Activated effector memory CD4-positive, alpha-beta T cell treated with Interleukin-2 at 50 U/mL for 16 hours (primary cell): ENCODE measurements at places on chromosomes 2 and 18.
A peak's percentile ranks its signal among the peaks of the same experiment; 100 is the strongest.

GRCh38 chr18:1019191-1019590 is 114.5 kb downstream of the ADCYAP1 start:
- no peak for DNase-seq

DNA sequence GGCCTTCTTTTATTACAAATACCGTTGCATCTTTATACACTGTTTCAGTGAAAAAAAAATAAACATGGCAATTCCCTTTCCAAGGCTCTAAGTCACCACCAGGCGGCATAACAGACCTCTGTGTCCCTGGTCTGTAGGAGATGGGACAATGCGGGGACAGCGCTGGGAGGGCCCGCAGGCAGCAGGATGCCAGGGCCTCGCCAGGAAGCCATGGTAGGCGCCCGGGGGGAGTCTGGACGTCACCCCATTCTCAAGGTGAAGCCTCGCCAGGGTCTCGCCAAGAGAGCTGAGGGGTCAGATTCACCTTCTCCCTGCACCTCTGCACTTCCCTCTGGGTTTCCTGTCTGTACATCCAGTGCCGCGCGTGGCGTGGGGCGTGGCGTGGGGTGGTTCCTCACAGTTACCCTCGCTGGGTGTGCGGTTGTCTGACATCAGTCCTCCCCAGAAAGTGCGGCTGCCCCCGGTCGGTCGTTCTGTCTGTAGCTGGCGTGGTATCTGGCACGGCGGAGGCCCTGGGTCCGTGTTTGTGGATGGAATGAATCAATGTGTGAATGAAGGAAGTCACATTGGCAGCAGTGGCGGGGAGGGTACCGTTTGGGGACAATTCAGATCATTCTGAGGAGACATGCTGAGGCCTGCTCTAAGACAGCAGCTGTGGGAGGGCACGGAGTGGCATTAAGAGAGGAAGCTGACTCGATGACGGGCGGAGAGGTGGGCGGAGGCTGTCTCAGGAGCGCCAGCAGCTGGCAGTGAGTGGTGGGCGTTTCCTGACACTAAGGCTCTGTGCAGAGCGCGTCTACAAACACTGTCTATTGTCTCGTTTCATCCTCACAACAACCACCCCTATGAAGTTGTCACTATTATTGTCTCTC is 46.0 kb downstream of the LRRFIP1 start:
- DNase-seq = peak; percentile 73

GRCh38 chr2:217987391-217987790 is 15.4 kb downstream of the TNS1 start:
- no peak for DNase-seq

DNA sequence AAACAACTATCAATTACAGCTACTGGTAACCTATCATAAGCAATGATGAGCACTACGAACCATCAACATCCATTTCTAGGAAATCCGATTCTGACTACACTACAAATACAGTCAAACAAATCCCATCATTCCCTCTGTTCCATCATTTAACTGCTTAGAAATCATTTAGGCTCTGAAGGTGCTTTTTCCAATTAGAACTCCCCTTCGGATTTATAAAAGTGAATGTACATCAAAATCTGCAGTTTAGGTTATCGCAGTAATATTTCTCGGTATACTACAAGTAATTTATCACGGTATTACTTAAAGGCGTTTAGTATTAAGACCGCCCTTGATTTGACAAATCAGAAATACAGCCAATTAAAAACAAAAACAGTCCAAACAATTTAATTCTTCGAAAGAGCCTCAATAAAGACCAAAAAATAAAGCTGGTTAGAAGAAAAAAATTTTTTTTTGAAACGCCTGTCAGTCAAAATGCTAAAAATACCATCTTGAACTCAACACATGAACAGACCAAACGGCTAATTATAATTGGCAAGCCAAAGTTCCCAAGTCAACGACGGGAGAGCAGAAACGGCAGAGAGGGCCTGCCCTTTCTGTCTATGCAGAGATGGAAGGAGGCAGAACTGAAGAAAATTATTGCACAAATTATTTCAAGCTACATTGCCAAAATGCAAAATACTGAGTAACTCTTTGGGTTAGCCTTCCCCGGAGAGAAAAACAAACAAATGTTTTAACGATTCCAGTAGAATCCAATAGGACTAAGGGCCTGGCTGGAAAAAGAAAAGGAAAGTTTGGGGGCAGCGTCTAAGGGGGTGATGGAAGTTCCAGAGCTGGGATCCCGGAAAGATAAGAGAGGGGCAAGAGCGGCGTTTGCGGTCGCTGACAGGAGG is 1.2 kb downstream of the VPS54 start:
- DNase-seq = no peak

DNA sequence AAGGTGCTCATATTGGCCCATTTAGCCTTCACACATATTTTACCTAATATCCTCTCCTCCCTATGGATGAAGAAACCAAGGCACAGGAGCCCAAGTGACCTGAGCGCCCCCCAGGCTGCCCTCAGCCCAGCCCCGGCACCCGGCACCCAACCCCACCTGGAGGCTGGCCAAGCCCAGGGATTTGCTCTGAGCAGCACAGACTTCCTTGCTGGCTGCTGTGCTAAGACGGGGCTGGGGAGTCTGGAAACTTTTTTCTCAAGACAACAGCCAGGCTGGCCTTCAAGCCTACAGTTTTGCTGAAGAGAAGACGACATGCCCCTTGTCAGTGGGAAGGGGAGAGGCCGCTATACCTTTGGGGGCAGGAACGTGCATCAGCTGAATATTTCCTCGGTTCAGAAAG is 52.7 kb upstream of the LAMA1 start:
- DNase-seq = no peak

DNA sequence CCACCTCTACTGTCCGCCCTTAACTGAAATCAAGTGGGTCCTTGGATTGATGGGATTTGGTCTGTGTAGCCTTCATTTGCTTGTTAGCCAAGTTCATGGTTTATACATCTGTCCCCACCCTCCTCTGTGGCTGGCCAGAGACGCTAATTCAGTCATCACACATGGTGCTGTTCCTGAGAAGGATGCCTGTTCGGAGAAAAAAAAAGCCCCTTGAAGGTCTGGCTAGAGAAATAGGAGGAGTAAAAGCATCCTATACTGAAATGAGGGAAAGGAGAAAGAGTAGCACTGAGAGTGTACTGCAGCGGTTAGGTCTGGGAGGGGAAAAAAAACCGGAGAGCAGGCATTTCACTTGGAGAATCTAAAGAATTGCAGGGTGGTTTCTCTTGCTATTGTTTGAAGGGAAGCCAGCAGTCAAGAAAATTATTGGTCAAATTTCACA is 180.6 kb upstream of the EPAS1 start:
- DNase-seq = no peak

DNA sequence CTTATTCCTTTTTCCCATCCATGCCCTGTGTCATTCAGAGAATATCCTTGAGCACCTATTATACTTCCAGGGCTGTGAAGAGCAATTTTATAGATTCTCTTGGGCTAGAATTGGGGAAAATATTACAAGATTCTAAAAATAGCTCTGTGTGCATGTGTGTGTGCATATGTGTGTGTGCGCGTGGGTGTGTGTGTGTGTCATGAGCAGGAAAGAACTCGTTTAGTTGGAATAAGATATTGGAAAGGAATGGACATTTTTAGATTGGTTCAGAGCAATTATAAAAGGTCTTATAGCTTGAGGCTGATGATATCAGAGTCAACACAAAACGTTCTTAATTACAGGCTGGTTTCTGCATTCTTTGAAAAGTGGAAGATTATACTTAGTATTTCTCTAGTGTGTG is 212.1 kb upstream of the COPS8 start:
- DNase-seq = no peak

- no peak for DNase-seq
These were observed 112.7 kb upstream of the TACR1 start for GRCh38 chr2:75311993-75312392.

GRCh38 chr18:57445488-57446319 is 10.5 kb downstream of the ONECUT2 start:
- DNase-seq = no peak

GRCh38 chr2:48080534-48081316 is 174.4 kb upstream of the FBXO11 start:
- DNase-seq = no peak

- DNase-seq = no peak
These were observed 502.9 kb upstream of the ZEB2 start for GRCh38 chr2:145022666-145023333.

- no peak for DNase-seq
These were observed 577.3 kb downstream of the EPHA4 start for GRCh38 chr2:220994846-220995245.

DNA sequence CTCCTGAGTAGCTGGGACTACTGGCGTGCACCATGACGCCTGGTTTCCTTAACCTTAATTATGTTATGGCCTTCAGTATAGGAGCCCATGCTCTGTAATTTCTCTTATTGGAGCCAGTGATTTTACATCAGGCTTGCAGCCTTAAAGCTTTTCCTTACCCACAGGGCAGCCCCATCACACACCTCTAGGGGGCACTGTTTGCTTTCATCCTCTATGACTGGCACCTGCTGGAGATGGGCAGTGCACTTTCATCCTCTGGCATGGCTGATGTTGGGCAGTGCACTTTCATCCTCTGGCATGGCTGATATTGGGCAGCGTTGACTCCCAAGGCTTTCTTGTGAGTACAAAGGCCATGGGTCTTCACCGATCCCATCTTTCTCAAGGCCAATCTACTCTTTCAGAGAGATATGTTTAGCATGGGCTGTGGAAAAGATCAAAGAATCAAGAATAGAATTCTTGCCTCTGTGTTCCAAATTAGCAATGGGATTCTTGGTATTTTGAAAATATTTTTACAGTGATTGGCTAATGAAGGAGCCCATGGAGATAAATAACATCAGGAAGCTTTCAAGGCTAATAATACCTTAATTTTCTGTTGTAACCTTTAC is 80.7 kb upstream of the MEX3C start:
- no peak for DNase-seq

GRCh38 chr2:45818591-45818990 is 167.1 kb downstream of the PRKCE start:
- no peak for DNase-seq

DNA sequence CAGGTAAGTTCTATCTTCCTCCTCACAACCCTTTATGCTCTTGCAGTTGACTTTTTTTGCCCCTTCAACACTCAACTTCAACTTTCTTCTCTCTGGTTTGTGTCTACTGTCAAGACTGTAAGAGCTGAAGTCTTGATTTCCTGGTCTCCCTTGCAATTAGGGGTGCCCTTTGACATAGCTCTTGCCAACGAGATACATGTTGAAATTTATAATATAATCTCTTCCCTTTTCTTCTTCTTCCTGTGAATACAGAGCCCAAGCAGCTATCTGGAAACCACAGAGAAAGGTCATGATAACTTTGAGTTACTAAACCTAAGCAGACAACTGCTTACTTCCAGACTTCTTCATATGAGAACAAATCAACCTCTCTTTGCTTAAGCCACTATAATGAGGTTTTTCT is 163.5 kb downstream of the MC4R start:
- no peak for DNase-seq

GRCh38 chr18:55510809-55511208 is 77.2 kb downstream of the TCF4 start:
- DNase-seq = no peak

DNA sequence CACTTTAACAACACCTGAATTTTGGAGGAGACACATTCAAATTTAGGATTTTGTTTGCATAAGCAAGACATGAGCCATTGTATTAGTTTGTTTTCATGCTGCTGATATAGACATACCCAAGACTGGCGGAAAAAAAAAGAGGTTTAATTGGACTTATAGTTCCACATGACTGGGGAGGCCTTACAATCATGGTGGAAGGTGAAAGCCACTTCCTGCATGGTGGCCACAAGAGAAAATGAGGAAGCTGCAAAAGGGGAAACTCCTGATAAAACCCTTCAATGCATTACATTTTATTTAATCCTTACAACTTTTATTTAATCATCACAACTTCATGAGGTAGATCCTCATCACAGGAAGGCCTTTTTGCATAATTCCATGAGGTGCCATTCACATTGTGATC is 242.0 kb upstream of the STON1 start:
- DNase-seq = no peak

DNA sequence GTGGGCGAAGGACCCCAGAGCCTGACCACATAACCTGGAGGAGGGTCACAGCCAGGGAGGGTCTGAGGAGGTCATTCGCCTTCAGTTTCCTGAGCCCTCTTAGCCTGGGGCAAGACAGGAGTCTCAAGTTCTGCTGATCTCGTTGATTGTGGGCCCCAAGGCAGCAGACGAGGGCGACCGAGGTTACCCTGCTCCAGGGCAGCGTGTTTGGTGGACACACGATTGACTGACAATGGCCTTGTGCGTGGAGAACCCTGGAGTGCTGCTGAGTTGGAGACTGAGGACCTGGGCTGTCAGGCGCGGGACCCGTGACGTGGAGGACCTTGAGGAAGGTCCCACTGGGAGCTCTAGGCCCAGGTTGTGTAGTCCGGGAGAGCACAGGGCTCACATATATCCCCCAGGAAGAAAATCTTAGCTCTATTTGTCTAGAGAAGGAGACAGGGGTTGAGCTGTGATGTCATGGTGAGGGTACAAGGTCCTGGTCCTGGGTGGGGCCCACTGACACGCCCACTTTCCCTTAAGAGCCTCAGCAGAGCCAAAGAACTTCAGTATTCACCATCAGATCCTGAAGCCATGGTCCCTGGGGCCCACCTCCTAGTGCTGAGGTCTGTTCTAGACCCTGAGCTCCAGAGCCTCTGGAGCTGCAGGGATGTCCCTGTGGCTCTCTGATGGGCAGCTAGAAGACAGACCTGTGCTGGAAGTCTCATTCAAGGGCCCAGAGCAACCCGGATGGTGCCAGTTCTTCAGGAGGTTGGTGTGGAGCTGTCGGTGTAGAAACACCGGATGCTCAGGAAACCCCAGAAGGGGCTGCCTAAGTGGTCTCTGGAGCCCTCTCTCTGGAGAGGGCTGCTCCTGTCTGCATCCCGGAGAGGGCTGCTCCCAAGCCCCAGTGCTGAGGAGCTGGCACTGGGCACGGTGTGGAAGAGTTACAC is 53.1 kb downstream of the DYSF start:
- DNase-seq = no peak

- no peak for DNase-seq
These were observed 2.5 kb upstream of the RTP5 start for GRCh38 chr2:241866790-241867645.

- DNase-seq = no peak
These were observed 26.1 kb upstream of the OTOF start for GRCh38 chr2:26504002-26504401.

GRCh38 chr18:74402806-74403433 is 54.2 kb downstream of the DIPK1C start:
- no peak for DNase-seq

GRCh38 chr2:29326926-29327325 is 211.7 kb downstream of the CLIP4 start:
- no peak for DNase-seq
